Activated T-cell treated with anti-CD3 and anti-CD28 coated beads for 4 hours (primary cell): ENCODE measurements at places on chromosomes 7 and 10.

DNA sequence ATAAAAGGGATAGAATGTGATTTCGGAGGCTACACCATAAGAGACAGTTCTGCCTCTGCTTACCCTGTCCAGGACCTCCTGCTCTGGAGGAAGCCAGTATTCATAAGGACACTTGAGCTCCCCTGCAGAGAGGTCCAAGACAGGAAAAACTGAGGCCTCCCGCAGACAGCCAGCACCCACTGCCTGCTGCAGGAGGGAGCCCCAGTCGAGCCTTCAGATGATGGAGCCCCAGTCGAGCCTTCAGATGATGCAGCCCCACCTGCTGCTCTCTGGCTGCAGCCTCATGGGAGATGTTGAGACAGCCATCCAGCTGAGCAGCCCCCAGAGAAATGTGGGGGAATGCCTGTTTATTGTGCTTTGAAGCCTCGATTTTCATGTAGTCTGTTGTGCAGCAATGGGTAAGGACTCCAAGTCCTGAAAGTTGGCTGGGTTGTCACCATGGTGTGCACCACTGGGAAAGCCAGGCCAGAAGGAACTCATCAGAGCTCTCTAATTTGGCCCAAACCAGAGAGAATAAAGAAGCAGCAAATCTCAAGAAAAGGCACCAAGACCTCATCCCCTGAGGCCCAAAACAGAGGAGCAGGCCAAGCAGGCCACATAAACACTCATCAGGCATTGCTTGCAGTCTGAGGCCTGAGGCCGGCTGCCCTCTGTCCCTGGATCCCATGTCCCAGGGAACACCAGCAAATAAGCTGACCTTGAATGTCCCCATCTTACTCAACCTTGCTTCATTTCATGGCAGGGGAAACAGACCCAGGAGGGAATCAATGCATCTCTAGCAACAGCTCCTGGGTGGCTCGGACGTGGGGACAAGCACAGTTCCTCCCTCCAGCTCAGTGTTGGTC, 30.9 kb downstream of the CALML5 start:
- DNase-seq = no peak

DNA sequence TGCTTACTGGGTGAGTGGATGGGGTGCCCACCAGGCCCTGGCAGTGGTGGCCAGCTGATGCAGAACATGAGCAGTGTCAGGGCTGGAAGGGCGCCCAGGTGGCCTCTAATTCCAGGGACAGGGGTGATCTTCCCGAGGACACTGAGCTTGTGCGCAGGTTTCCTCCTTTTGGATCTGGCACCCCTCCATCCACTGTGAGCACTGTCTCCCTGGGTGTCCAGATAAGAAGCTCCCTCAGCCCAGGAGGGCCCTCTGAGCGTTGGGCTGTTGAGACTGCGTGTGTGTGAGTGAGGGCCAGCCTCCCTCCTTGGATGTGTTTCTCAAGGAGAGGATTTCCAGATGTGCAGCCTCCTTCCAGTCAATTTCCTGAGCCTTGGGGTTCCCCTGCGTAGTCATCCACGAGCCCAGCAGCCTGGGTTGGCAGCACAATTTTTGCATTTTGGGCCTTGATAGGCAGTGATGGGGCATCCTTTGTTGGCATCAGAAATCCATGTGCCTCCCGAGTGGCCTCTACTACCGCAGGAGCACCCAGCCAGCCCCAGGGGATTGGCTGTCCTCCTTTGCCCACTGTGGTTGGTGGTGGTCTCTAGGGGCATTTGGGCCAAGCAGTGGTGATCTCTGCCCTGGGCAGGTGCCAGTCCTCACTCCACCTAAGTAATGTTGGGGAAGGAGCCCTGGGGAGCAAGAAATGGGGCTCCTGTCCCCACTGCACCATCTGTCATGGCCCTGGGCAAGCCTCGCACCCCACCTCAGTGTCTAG, 20.9 kb upstream of the BTBD16 start:
- DNase-seq = no peak

- no peak for DNase-seq
Observed at GRCh38 chr10:126097558-126098225, 201.3 kb downstream of the FANK1 start.

GRCh38 chr10:33117816-33118215, 159.8 kb upstream of the ITGB1 start:
- no peak for DNase-seq

DNA sequence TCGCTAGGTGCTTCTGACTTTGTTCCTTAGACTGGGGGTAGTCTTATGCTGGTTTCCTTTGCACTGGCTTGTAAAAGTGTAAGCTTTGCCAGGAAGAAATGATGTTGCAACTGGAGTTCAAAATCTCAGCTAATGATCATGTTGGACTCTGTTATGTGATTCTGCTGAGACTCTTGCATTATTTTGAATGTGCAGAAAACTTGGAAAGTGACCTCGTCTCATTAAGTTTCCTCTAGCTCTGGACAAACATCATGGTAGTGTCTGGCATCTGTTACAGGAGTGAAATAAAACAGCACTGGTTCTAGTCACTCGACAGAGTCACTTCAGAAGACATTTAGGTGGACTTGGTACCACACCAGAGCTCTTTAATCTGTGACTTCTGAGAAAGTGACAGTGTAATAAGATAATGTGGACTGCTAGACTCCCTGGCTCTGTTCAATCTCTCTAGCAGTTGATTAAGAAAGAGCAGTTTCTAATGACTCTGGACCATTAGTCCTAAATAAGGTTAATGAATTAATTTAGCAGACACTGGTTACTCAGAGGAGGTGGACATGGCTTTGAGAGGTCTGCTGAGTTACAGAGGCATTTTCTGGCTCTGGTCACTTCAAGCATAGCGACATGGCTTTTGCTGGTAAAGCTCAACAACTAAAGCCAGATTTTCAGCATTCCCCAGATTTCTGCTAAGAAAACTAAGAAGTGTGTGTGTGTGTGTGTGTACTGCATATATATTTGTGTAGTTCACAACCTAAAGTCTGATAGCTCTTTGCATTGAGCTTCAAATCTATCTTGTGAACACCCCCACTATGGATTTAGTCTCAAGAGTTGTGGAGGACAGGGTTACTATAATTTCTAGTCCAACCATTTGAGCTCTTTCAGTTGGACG, 2.0 kb downstream of the NRP1 start:
- no peak for DNase-seq

DNA sequence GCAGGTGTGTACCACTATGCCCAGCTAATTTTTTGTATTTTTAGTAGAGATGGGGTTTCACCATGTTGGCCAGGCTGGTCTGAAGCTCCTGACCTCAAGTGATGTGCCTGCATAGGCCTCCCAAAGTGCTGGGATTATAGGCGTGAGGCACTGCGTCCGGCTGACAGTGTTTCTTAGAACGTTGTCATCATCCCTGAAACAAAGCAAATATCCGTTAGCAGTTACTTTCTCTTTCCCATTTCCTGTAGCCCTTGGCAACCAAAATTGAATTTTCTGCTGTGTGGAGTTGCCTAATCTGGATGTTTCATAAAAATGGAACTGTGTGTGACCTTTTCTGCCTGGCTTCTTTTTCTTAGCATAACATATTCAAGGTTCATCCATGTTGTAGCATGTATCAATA, 22.4 kb downstream of the ZNF33A start:
- DNase-seq = no peak

DNA sequence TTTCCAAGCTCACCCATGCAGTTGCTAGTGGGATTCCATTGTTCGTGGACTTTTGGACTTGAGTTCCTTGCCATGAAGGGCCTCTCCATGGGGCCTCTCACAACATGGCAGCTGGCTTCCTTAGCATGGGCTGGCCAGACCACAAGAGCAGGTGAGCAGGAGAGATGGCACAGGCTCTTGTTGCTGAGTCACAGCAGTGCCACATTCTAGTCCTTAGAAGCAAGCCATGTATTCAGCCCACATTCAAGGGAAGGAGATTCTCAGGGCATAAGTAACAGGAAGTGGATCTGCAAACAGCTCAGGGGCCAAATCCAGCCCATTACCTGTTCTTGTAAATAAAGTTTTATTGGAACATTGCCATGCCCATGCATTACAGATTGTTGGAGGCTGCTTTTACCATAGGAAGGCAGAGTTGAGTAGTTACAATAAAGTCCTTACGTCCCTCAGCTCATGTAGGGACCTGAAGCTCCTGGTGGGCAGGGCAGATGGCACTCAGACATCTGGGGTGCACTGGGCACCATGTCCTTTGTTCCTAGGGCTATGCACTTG, 481.5 kb upstream of the FOXK1 start:
- no peak for DNase-seq

- no peak for DNase-seq
Observed at GRCh38 chr10:75932921-75933320, 501.5 kb downstream of the LRMDA start.

DNA sequence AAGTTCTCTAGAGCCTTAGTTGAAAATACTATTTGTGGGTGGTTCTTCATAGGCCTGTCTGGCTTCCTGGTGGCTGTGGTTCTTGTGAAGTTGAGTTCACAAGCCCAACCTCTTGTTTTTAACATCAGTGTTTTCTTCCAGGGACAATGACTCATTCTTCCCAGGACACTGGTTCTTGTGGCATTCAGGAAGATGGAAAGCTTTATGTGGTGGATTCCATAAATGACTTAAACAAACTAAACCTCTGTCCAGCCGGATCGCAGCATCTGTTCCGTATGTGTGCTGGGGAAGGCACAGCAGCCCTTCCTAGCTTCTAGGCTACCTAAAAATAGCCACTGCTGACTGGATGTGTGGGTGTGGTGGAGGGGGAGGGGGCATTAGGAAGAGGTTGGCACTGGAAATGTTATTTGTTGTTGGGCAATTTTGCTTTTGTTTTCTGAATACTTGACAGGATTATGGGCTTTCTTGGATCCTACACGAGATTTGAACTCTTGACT, 3.9 kb downstream of the LSMEM1 start:
- no peak for DNase-seq

DNA sequence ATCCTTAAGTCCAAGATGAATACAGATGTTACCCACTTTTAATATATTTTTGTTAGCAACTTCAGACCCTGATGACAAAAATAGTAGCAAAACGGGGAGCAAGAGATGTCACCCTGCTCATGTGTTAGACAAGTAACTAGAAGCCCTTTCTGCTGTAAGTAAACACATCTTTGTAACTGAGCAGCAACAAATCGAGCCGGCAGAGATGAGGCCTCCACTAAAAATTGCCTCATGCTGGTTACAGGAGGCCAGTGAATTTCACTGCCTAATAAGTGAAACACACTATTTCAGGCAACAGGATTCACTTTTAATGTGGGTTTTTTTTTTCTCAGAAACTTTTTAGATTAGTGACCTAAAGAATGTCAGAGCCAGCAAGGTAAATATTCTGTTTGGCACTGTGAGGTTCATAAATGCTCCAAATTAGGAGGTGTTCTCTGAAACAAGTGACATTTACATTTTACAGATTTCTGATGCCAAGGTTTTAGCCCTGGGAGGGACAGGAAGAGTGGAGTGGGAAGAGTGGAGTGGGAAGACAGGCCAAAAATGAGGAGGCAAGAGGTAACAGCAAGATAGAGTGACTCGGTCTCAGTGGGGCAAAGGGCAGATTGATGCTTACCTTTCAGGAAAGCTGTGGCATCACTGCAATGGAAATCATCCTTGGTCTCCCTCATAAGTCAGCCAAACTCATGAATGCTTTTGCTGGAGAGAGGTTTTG, 53.6 kb upstream of the LRRC17 start:
- no peak for DNase-seq

DNA sequence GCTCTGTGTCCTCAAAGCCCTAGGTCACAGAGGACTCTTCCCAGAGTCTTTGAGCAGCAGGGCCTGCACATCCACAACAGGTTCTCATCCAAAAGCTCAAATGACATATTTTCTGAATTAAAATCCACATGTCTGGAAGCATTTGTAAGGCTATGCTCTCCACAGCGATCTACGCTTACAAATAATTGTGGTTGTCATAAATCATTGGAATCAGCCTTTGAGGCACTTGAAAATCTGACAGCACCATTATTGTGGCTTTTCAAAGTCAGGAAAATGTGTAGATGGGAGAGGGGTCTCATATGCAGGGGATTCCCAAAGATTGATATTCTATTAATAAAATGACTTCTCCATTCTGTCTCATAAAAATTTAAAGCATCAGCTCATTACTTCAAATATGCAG, 16.3 kb downstream of the GPR26 start:
- no peak for DNase-seq

- DNase-seq = no peak
Observed at GRCh38 chr10:132308587-132309470, 1.1 kb upstream of the STK32C start.

DNA sequence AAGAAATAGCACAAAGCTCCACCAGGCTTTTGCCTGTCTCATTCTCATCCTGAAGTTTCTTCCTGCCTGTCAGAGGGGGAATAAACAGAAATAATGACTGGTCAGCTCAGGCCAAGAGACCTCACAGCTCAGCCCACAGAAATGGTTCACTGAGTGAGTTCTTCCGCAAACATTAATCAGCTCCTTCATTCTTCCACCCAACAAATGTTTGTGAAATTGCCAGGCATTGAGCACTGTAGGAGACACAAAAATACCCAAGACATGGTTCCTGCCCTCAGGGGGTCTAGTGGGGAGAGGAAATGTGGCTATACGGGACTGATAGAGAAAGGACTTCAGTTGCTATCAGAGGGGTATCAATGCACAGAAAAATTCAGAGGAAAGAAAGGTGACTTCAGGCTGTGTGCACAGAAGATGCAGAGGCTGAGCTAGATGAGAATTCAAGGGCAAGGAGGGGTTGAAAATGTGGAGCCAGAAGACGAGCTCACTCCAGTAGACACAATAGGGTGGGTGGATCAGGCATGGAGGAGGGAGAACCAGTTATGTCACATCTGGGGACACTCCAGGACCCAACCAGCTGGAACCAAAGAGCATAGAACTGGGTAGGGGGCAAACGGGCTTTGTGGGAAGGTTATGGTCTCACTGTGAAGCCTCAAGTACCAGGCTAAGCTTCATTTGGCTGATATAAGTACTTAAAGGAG, 20.9 kb downstream of the MYOF start:
- DNase-seq = no peak

DNA sequence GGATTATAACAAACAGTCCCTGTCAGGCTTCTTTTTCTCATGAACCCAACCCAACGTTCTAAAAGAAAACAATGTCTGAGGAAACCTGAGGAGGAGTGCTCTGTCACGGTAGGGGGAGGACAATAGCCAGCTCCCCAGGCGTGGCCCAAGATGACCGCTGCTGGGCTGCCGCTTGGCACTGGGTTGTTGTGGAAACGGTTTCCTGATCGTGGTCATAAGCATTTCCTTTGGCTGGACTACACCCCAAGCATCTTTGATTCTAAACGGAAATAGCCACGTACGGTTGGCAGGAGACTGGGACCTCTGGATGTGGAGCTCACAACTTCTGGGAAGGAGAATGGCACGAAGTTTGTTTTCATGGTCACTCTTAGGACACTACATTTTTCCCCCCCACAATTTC, 30.4 kb upstream of the DMBT1 start:
- no peak for DNase-seq
